Activated CD4-positive, alpha-beta T cell treated with anti-CD3 and anti-CD28 coated beads, Interleukin-10, Interleukin-2, amounts not matched to agents 100 ng/mL and 50 ng/mL, durations not matched to agents 16 hours and 8 hours (primary cell): ENCODE measurements at places on chromosomes 12 and 14.
A peak's percentile ranks its signal among the peaks of the same experiment; 100 is the strongest.

GRCh38 chr12:54352022-54352531, 12.2 kb downstream of the GPR84 start:
- no peak for DNase-seq

GRCh38 chr12:6425590-6426531, 18.9 kb upstream of the CD27 start:
- peak; percentile 34 for DNase-seq

- no peak for DNase-seq
Observed at GRCh38 chr12:111978545-111978944, 34.4 kb downstream of the TMEM116 start.

DNA sequence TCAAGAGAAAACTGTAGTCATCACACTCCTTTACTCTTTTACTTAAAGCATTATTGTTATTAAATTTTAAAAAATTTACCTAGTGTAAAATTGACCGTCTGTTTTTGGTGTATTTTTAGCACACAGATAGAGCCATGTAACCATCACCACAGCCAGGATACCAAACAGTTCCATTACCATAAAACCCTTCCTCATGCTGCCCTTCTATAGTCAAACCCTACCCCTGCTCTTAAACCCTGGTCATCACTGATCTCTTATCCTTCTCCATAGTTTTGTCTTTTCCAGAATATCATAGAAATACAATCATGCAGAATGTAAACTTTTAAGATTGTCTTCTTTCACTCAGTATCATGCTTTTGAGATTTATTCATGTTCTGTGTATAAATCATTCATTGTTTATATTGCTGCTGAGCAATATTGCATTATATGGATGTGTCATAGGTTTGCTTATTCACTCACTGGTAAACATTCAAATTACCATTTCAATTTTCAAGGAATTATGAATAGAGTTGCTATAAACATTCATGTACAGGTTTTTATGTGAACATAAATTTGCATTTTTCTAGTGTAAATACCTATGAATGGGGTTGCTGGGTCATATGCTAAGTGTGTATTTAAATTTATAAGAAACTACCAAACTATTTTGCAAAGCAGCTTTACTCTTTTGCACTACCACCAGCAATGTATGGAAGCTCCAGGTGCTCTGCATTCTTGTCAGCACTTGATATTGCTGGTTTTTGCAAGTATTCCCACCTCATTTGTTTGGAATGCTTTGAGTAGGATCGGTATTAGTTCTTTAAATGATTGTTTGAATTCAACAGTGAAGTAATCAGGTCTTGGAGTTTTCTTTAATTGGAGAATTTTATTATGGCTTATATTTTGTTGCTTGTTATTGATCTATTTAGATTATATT, 125.5 kb downstream of the LMNTD1 start:
- no peak for DNase-seq

GRCh38 chr14:49945448-49946319, 52.8 kb downstream of the ARF6 start:
- no peak for DNase-seq

DNA sequence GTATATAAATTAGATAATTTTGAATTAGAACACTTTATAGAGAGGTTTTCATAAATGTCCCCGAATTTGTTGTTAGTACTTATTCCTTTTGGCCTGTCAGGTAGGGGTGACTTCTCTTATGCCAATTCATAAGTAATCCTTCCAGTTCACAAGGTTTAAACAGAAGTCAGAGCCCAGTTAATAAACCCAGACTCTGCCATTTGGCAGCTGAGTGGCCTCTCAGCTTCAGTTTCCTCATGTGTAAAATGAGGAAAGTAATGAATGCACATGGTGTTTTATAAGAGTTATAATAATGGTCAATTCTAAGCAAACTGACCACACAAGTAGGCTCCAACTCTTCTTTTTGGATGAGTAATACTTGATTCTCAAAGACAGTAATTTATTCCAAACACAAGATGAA, 10.3 kb downstream of the MTERF2 start:
- no peak for DNase-seq

- DNase-seq = no peak
Observed at GRCh38 chr14:105392131-105393090, 5.9 kb upstream of the TEX22 start.

DNA sequence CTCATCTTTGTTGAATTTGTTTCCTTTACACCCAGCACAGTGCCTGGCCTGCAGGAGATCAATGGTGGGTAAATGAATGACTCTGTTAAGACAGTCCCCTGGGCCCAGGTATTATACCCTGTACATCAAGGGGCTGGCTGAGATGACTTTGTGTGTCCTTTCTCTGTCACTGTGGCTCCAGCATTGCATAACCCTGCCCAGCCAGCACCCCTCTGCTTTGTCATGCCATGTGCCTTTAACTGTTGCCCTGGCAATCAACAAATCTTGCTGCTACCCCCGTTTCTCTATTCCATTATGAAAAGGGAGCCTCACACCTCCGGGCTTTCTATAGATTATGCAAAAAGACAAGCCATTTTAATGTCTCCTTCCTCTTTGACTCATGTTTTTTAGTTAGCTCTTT, 7.6 kb upstream of the FLVCR2 start:
- peak; percentile 76 for DNase-seq

DNA sequence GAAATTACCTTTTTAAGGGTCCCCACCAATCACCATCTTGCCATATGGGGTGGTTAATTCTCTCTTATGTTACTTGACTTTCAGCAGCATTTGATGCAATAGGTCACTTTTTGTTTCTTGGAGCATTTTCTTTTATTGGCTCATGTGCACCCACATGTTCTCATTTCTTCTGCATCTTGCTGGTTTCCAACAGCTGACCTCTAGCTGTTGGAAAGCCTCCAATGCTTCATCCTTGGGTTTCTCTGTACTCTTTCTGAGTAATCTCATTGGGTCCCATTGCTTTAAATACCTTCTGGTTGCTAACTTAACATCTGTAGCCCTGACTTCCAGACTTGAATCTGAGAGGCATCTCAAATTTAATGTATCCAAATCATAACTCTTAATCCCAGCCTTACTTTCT, 116.8 kb downstream of the CRADD start:
- DNase-seq = no peak

GRCh38 chr14:88321692-88322503, 1.2 kb downstream of the KCNK10 start:
- no peak for DNase-seq

GRCh38 chr12:77229640-77230442, 164.5 kb upstream of the E2F7 start:
- DNase-seq = no peak

DNA sequence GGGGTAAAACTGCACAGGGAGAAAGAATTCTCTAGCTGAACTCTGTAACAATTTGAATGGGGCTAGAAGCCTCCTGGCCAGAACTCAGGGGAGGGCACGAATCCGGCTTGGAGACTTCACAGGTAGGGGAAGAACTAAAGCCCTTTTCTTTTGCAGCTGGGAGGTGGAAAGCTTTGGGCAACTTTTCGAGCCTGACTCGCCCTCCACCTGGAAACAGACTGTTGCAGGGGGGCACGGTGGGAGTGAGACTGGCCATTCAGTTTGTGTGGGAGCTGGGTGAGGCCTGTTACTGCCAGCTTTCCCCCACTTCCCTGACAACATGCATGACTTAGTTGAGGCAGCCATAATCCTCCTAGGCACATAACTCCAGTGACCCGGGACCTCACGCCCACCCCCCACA, 135.8 kb downstream of the PLCZ1 start:
- DNase-seq = no peak

- no peak for DNase-seq
Observed at GRCh38 chr14:51643140-51643539, 8.6 kb upstream of the FRMD6 start.

DNA sequence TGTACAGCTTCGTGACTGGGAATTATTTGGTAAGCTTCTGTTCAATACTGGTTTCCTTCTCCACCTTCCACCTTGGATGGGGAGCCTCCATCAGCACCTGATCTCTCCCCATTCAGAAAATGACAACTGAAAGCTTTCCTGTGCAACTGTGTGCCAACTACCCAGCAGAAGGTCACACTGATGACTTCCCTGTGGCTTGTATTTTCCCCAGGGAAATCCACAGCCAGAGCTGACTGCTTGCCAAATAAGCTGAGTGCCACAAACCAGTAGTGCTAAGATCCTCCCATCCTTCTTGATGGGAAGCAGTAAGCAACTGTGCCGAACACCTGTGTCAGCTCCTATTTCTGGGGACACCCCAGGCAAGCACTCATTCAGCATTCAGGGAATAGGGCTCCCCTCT, 257.2 kb upstream of the SOX5 start:
- DNase-seq = no peak
